ENCODE measurements at places on chromosomes 13 and 19. TPM values are rescaled to one million over a fixed set of nuclear protein-coding genes. Genes with fewer than 3 reads are reported as not detected.

Gene CYP4F11
- total RNA-seq: not detected

Gene PSG2
- not detected for total RNA-seq

Gene CLEC4M
- total RNA-seq: 0.27 TPM

Gene FFAR2
- not detected for total RNA-seq

Gene FFAR1
- not detected for total RNA-seq

Gene TMEM221
- total RNA-seq: 2.5 TPM

Gene OR1M1
- total RNA-seq: not detected

Gene DENND1C
- 0.49 TPM for total RNA-seq

Gene USPL1
- 67.1 TPM for total RNA-seq

Gene PRKCG
- total RNA-seq: 0.16 TPM

Gene CLDND2
- not detected for total RNA-seq

Gene NALCN
- total RNA-seq: 11.3 TPM

Gene STAP2
- total RNA-seq: 7.3 TPM

Gene MUC16
- total RNA-seq: 10.1 TPM

Gene HCST
- not detected for total RNA-seq

Gene HIPK4
- total RNA-seq: not detected

Gene NAPSA
- 0.44 TPM for total RNA-seq

Gene AZU1
- 3.4 TPM for total RNA-seq

Gene CGB2
- not detected for total RNA-seq

Gene DMRTC2
- total RNA-seq: not detected

Gene AMH
- 0.82 TPM for total RNA-seq

Gene TSKS
- 0.22 TPM for total RNA-seq

Gene TTYH1
- 99.3 TPM for total RNA-seq

Gene SELENOV
- total RNA-seq: 1.7 TPM

Gene ZNF850
- 13.0 TPM for total RNA-seq

Gene KRTDAP
- not detected for total RNA-seq

Gene SIX5
- total RNA-seq: 14.7 TPM

Measured in camera-type eye (tissue), 1 donor.